ENCODE measurements at places on chromosomes 1 and 21.
A peak's percentile ranks its signal among the peaks of the same experiment; 100 is the strongest.

DNA sequence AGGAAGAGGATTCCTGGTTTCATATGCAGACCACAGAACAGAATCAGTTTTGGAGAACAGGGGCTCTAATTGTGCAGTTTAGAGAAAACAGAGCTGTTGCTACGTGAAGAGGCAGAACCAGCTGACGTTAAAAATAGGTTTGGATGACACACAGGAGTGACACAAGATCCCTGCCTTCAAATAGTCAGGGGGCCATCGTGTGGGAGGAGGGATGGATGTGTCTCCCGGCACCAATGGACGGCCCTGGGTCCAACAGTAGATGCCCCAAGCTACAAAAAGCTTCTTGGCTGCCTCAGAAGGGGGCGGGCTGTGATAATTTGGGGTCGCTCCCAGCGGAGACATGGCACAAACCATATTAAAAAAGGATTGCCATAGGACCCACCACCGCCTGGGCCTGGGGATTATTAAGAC lies 87.8 kb downstream of the MRPL37 start:
- no peak for DNase-seq

DNA sequence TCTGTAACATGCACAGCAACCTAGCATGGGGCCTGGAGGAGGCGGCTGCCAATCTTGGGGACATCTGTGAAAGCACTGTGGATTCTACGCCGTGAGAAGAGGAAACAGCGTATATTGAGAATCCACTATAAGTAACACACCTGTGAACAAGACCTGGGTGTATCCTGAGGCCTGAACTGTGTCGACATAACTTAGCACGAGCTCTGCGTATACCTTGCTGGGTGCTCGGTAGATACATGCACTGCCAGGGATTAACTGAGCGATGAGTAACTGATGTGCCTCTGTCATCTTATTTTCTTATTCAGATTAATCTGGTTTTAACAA lies 58.6 kb downstream of the DDX20 start:
- no peak for DNase-seq

DNA sequence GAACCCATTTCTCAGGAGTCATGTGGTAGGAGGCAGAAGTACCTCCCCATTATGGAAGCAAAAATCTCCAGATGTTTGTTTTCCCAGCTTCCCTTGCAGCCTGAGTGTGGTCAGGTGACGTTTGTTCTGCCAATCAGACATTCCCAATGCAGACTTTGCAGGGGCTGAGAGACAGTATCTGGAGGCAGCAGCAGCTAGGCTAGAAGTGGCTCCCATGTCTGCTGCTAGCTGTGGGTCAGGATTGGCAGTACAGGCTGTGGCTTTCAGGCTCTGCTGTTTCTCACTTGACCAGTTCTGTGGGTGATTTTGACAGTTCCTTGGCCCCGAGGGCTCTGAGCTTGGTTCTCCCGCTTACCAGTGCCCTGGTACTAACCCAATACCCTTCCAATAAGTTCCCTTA lies 58.6 kb upstream of the NBPF3 start:
- no peak for DNase-seq

GRCh38 chr1:186915555-186915954 lies 86.8 kb downstream of the PLA2G4A start:
- DNase-seq, result no peak

DNA sequence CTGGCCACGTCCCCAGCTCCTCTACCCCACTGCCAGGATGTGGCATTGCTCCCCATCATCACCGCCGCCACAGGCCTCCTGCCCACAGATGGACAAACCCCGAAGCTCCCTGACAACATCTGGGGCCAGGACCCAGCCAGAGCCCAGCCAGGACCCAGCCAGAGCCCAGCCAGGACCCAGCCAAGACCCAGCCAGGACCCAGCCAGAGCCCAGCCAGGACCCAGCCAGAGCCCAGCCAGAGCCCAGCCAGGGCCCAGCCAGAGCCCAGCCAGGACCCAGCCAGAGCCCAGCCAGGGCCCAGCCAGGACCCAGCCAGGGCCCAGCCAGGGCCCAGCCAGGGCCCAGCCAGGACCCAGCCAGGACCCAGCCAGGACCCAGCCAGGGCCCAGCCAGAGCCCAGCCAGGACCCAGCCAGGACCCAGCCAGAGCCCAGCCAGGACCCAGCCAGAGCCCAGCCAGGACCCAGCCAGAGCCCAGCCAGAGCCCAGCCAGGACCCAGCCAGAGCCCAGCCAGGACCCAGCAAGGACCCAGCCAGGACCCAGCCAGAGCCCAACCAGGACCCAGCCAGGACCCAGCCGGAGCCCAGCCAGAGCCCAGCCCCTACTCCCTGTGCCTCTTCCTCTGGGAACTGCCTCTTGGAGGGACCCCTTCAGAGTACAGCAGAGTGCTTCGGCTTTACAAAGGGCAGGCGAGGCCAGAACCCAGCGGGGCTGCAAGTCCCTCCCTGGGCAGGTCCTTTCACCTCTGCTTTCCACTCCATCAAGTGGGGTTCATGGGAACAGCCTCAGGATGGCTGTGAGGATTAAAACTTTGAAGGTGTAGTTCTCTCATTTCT lies 43.7 kb downstream of the DISP3 start:
- no peak for DNase-seq

DNA sequence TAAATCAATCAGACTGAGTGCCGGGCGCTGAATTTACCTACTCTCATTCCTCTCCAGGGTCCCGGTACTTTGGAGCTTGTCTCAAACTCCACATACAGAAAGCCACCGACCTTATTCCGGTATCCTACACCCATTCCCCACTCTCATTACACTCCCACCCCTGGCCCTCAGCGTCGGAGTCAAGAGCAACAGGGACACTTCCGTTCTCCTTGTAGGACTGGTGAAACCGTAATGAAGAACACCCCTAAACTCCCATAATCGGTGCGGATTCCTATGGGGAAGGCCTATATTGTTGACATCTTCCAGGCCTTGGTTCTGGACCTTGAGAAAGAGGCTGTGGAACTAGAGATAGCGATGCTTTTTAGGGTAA lies 798 bp downstream of the ZBED6 start:
- peak; percentile 29 for DNase-seq

GRCh38 chr1:205298191-205298994 lies 23.2 kb downstream of the NUAK2 start:
- DNase-seq, result peak; percentile 99

DNA sequence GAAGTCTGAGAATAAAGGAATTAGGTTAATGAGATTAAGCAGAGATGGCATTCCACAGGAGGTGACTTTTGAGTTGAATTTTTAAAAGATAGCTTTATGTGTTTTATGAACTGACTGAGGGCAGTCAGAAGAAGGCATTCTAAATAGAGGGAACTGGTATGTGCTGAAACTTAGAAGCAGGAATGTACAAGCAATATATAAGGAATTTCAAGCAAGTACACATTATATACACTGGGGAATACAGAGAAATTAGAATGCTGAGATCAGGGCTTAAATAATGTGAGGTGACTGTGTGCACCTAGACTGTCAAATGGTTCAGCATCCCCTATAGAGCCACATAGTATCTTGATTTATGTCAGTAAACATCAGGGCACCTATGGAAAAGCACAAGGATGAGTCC lies 19.3 kb downstream of the WNT2B start:
- DNase-seq, result no peak

- DNase-seq, result peak; percentile 71
Observed at GRCh38 chr1:921011-921837, 2.5 kb upstream of the SAMD11 start.

- DNase-seq, result no peak
Observed at GRCh38 chr1:225044258-225044657, 114.8 kb downstream of the DNAH14 start.

GRCh38 chr1:172469717-172470116 lies 25.8 kb upstream of the PIGC start:
- no peak for DNase-seq

DNA sequence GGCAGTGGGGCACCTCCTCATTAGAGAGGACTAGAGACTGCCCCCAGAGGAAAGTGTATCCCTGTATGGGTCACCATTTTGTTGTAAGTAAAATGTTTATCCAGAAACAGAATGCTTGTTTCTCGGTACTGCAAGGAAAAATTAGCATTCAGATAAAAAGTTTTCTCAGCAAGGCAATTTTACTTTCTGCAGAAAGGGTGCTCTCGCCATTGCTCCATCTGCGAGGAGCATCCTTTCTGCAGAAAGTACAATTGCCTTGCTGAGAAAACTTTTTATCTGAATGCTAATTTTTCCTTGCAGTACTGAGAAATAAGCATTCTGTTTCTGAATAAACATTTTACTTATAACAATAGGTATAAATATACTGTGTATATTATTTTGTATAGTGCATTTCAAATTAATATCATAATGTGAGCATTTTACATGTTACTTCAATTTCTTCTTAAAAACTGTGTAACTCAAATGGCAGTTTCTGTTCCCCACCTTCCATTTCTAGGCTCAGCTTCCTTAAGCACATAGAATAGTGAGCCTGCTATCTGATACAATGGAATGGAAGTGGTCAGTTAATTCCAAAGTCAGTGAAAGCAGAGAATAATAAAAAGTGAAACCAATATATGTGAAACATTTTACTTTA lies 76.5 kb upstream of the DESI2 start:
- no peak for DNase-seq

DNA sequence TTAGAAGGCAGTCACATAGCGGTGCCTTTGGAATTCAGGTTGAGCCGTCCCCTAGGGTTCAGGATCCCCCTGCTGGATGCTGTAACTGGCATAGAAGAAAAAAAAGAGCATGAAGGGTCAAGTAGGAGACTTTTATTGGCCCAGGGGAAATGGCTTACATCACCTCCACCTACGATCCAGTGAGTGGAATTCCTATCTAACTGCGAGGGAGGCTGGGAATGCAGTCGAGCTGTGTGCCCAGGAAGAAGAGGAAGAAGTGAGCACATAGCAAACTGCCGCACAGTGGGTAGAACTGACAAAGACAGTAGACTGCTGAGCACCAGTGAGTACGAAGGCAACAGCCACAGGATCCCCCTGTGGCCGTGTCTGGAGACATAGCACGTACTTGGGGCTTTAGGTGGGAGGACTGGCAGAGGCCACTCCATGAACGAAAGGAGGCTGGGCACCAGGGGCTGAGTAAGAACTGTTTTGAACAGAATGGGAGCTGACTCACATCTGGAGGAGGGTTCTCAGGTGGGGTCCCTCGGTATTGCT lies 79.2 kb downstream of the RNF220 start:
- DNase-seq, result peak; percentile 10

GRCh38 chr1:205827623-205828022 lies 14.6 kb upstream of the SLC41A1 start:
- DNase-seq, result no peak

DNA sequence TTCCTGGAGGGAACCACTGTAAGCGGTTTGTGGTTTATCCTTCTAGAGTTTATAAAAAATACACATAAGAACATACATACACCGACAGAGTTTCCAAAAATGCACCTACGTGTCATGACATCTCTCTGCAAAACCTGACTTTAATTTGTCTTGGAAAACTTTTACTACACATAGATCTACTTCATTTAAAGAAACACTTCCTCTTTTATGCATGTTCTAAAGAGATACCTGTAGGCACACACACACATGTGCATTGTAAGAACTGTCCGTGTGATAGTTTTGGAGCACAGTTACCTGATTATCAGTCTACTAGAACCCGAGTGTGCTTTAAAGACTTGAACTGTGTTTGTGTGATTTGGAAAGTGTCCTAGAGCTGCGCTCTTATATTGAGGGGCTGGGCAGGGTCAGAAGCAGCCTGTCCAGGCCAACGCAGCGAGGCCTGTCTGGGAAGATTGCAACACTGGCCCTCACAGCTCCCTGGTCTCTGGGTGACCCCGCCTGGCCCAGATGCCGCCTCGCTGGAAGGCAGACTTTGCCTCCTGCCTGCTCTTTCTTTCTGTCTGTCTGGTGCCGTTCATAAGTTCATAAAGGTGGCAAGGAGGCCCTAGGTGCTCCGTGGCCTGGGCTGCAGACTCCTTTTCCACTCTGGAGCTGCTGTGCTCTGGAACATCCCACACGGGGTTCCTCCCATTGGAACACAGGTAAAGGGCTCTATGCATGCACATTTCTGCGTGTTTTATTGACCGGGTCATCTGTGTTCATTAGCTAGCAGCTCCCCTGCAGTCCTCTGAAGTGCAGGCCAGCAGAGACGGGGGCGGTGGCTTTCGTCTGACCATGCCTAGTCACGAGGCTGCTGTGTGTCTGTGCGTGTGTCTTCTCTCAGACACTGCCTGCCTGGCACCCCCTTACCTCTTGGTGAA lies 46.3 kb downstream of the AGPAT3 start:
- no peak for DNase-seq

- no peak for DNase-seq
Observed at GRCh38 chr21:18153063-18153462, 91.6 kb upstream of the CHODL start.

- DNase-seq, result no peak
Observed at GRCh38 chr1:8847990-8848389, 30.5 kb downstream of the ENO1 start.

- DNase-seq, result no peak
Observed at GRCh38 chr1:43841321-43842174, 92.1 kb upstream of the ARTN start.

DNA sequence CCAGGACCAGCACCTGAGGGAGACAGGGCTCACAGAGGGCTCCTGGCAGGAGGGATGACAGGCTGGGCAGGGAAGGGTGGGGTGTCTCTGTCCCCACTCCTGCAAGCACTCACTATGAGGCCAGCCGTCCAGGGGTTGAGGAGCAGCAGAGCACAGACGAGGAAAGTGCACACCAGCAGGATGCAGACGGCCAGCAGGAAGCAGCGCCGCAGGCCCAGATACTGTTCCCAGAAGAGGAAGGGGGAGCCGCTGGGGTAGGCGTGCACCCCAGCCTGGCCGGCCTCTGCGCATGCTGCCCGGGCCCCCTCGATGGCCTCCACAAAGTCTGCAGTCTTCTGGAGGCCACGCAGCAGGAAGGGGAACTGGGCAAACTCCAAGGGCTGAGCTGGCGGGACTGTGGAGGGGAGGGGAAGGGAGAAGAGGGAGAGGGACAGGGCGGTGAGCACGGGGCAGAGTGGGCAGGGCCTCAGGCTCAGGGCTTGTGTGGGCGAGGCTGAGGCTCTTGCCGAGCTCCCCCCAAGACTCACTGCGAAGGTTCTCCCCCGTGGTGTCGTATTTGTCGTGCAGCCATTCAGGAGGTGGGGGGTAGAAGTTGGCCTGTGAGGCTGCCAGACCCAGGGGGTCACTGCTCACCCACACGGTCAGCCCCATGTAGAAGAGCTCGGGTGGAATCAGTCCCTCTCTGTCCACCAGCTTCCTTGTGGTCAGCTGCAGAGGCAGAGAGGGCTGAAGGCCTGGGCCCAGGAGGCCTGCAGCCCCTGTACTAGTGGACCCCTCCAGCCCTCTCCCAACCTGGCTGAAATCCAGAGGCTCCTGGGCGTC lies 16.5 kb downstream of the PTCH2 start:
- no peak for DNase-seq

GRCh38 chr1:155003766-155004351 lies 1.3 kb downstream of the ZBTB7B start:
- DNase-seq, result peak; percentile 77

- no peak for DNase-seq
Observed at GRCh38 chr1:175273376-175274031, 80.9 kb upstream of the KIAA0040 start.

- DNase-seq, result peak; percentile 80
Observed at GRCh38 chr1:42765832-42766740, 742 bp downstream of the P3H1 start.

GRCh38 chr21:29667651-29668050 lies 272.1 kb downstream of the GRIK1 start:
- no peak for DNase-seq

- DNase-seq, result no peak
Observed at GRCh38 chr1:200048244-200048643, 20.7 kb downstream of the NR5A2 start.

GRCh38 chr1:2582391-2582790 lies 4.2 kb upstream of the PRXL2B start:
- peak; percentile 48 for DNase-seq
